Fibroblast of mammary gland (primary cell): ENCODE measurements at places on chromosomes 4 and X.

GRCh38 chrX:44899946-44900345, 27.0 kb downstream of the KDM6A start:
- no peak for DNase-seq

DNA sequence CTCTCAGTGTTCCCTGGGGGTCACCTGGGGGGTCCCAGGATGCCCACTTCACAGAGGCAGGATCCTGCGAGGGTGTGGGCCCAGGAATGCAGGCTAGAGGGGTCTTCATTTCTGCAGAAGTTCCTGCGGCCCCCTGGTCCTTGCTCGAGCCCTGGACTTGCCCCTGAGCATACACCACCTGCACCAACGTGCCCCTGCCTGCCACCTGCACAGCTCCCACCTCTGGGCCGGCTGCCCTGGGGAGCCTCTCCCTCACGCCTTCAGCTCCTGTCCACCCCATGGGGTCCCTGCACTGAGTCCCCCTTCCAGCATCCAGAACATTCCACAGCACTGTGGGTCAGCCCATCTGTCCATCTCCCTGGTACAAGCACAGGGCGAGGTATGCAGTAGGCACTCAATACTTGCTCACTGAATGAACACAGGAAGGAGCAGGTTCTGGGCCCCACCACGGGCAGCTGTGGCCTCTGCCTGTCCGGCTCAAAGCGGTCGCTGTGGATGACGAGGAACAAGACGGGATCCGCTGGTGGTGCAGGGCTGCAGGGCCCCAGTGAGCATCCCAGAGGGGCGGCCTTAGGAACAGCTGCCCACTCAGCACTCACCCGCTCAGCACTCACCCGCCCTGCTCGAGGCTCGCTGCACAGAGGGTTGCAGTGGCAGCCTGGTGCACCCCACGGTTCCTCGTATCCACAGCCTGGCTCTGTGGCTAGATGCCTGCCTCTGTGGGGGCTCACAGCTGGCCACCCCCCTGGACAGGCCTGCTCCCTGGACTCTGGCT, 70.5 kb upstream of the MXD4 start:
- DNase-seq, result no peak

DNA sequence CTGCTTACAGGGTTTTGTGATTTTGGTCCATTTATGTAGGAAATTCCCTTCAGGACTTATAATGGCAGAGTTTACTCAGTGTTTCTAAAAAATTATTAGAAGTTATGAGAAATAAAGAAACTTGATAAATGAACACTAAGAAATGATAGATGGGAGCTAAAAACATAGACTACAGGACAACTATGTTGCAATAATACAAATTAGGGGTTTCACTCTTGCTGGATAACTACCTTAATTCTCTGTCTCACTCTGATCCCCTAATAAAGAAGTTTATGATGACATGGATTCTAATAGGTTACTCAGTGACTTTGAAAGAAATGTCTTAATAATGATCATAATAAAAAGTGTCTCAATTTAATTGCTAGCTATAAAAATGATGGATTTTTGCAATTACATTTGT, 23.3 kb upstream of the BBS12 start:
- DNase-seq, result no peak

DNA sequence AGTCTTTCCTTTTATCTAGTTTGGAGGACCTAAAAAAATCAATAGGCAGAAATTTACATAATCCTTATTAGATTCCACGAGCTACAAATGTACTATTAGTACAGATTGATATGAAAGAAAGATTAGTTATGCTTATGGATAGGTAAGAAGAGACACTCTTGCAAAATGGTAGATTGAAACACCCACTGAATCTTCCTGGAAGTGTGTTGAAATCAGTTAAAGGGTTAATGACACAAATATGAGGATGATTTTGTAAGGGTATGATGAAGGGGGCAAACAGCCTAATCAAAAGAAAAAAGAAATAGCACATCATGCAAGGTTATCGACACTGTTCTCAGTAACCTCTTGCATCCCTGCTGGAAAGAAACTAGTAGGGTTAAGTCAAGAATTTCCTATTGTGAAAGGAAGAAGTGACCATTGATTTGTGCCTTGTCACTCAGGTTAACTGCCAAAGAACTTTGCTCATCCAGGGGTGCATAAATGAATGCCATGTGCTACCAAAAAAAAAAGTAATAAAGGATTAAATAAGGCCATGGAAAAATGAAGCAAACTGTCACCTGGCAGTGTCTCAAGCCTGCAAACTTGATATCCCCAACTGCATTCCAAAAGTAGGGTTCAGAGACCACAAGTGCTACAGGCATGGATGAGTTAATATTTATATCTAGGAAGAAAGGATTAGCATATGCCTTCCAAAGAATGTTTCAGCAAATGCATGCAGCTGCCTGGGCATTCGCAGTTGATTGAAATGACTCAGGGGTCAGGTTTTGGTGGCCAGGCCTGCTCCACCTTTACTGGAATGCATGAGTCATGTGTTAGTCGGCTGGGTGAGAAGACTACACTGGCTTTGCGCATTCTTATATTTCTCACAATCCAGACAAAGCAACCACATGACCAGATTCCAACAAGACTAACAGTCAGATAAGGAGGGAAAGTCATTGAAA, 78.3 kb upstream of the ATXN3L start:
- DNase-seq, result peak; percentile 99

DNA sequence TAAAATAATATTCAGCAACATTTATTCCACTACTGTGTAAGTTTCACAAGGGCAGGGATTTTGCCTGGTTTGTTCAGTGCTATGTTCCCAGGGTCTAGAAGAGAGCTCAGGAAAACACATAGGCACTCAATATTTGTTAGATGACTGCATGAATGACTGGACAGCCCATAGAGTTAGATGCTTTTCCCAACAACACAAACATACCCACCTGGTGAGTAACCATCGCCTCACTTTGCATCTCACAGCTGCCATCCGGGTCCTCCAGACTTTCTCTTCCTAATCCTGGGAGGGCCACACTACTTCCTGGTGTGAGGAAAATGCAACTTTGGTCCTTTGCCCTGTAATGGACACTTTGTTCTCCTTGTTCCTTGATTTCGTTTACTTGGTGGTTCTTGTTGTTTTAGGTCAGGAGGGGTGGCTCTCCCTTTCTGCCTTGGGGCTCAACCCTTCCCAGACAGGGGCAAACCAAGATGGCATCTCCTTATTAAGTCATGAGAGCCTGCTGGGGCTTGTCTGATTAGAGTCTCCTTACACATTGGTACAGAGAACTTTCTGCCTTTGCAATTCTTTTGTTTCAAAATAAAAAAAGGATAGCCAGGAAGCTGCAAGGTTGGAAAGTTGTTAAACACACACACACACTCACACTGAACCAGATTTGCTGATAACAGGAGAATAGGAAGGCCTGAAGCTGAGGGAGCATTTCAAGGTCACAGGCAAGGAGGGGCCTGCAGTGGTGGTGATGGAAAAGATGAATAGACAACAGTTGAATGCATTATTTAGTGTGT, 190.6 kb downstream of the MID1IP1 start:
- DNase-seq, result peak; percentile 29

DNA sequence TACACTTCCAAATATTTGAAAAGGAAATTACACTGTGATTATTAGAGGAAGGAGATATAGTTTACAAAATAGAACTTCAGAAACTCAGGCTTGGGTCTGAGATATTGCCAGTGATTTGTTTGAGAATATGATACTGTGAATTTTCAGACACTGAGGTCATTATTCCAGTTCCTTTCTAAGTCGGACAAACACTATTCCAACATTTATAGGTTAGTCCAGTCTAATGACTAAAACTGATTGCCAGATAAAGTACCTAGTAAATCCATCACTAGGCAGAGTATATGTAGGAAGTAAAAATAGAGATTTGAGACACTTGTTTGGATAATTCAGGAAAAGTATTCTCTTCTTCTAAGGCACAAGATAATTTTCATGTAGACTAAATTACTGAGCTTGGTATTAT, 13.2 kb downstream of the MTTP start:
- DNase-seq, result no peak

DNA sequence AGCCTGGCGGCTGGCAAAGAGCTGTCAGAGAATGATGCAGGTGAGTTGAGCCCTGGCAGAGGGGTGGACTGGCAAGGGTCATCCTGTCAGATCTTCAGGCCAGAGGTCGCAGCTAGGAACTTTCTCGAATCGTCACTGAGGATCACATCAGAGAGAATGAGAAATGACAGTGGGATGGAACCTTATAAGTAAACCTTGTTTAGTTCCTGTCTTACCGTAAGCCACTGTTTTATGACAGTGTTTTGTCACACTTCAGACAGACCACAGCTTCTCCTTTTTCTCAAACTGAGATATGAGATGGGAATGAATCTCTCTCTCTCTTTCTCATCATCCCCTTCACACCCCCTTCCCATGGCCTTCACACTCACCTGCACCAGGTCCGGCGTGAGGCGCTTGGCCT, 9.3 kb downstream of the DIPK2B start:
- no peak for DNase-seq

GRCh38 chr4:107760281-107760947, 40.4 kb upstream of the PAPSS1 start:
- peak; percentile 46 for DNase-seq

- DNase-seq, result peak; percentile 88
Measured at GRCh38 chr4:52996261-52997131, 134.4 kb downstream of the RASL11B start.

GRCh38 chrX:2434270-2435163, 66.3 kb downstream of the DHRSX start:
- no peak for DNase-seq

DNA sequence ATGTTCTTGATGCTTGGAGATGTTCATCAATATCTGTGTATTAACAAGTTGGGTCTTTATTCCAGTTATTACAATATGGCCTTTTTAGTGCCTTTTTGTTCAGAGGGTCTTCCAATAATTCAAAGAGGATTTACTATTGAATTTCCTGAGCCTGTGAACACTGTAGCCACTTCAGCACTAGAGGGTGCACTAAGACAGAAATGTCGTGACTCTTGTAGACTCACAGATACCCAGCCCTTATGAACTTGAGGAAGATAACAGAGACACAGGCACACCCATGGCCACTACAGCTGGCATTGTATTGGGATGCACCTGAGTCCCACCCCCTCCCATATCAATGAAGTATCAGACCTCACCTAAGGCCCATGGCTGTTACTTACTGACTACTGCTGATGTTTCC, 54.4 kb upstream of the ACTRT1 start:
- DNase-seq, result no peak
